Activated CD8-positive, alpha-beta memory T cell treated with anti-CD3 and anti-CD28 coated beads for 4 hours (primary cell): ENCODE measurements at places on chromosomes 7 and 10.
A peak's percentile ranks its signal among the peaks of the same experiment; 100 is the strongest.

GRCh38 chr7:142440906-142441411 is 183.1 kb upstream of the PRSS58 start:
- DNase-seq: no peak

GRCh38 chr7:159036916-159037605 is 107.6 kb downstream of the VIPR2 start:
- DNase-seq: no peak

DNA sequence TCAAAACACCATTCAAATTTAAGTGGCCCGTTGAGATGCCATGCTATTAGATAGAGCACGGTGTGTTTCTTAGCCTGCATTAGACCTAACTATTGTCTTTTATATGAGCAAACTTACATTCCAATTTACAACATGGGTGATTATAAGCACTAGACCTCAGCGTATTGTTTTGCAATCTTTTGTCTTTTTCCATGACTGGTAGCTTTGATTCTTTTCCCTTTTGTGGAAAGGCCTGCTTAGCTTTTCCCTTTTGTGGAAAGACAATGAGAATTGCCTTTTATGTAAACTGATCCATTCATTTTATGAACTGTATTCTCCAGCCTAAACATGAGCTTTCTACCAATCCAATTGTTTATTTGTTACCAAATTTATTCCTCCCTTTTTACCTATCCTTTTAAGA is 823.1 kb downstream of the CCSER2 start:
- no peak for DNase-seq

DNA sequence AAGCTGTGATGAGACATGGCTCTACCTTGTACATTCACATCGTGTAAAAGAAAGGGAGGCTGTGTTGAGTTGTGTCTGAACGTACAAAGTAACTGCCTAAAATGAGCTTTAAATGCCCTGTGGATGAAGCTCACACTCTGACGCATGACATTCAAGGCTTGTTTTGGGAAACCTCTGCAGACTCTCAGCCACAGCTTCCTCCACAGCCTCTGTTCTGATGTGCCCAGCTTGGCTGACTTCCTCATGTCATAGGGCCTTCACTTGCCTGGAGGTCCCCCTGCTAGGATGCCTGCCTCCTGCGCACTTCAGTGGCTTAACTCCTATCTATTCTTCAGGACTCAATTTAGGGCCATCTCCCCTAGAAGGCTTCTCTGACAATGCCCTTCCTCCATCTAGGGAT is 230.0 kb upstream of the HABP2 start:
- no peak for DNase-seq

- no peak for DNase-seq
Observed at GRCh38 chr10:105727131-105727530, 1086.0 kb downstream of the SORCS3 start.

- no peak for DNase-seq
Observed at GRCh38 chr10:3987143-3987974, 202.3 kb upstream of the KLF6 start.

- no peak for DNase-seq
Observed at GRCh38 chr10:28326516-28327490, 23.9 kb upstream of the MPP7 start.

DNA sequence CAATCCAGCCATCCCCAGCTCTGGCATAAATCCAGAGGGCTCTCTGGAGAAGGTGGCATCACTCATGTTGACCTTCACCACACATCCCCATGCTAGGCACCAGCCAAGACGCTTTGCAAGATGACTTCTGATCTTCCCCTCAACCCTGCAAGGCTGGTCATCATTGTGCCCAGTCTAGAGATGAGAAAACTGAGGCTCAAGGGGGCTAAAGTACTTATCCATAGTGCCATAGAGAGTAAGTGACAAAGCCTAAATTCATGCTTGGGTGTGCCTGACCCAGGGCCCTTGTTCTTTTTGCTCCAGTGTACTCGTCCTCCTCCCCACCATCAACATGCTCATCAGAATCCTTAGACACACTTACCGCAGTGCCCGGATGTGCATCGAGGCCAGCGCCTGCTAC is 1.7 kb upstream of the C10orf105 start:
- DNase-seq: no peak

DNA sequence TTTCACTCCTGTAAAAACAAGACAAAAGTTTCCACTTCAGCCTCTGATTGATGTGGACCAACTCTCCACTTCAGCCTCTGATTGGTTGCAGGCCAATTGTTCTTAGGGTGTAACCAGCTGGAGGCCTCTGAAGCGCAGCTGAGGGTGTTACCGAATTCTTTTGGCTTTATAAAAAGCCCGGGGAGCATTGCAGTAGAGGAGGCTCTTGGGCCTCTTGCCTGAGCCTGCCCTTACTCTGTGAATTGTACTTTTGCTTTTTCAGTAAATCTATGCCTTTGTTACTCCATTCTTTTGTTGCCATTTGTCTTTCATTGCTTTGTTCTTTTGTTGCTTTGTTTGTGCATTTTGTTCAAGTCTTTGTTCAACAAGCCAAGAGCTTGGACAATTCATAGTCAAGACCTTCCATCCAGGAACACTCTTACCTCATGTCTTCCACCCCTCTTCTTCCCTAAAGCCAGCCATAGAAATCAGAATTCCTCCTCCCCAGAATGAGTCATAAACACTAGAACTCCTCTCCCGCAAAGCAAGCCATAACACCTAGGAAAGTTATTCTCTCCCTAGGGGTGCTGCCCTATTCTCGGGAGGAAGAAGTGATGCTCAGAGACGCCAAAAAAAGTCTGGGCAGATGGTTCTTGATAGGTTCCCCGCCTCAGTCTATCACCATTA is 53.5 kb upstream of the ARMC3 start:
- DNase-seq: no peak

DNA sequence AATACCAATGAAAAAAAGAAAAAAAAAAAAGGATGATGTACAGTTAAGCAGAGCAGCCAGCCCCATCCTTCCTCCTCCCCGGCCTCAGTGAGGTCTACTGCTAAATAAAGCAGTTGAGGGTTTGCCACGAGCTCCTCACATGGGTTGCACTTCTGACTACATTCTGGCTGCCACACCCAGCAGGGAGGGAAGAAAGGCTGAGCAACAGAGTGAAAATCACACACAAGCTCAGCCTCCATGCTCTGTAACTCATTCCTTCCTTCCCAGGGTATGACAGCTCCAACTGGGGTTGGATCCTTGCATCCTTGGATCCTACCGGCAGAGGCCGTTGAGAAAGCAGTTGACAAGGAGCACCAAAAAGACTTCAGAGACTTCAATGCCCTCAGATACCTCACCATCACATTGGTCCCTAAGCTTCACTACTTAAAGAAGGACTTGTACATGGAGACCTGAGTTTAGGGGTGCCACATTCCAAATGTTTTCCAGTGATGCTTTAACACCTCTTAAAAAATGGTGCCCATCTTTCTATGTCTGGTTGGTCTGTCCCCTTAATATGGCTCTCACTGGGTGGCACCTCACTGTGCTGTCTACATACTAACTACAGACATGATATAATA is 52.9 kb upstream of the PIK3CG start:
- no peak for DNase-seq

DNA sequence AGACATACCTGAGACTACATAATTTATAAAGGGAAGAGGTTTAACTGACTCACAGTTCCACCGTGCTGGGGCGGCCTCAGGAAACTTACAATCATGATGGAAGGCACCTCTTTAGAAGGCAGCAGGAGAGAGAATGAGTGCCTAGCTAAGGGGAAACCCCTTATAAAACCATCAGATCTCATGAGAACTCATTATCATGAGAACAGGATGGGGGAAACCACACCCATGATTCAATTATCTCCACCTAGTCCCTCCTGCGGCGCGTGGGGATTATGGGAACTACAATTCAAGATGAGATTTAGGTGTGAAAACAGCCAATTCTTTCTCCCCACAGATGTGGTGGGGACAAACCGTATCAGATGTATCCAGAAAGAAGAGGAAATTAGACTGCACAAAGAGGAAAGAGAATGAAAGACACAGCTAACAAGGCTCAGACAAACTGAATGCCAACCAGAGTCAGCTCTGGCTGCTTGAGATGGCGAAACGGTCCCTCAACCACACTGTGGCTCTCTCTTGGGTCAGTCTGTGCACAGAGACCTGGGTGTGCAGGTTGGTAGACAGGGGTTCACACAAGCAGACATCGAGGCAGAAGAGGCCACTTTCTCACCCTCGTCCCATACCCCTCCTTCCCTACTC is 375.6 kb downstream of the SFMBT2 start:
- peak; percentile 17 for DNase-seq

DNA sequence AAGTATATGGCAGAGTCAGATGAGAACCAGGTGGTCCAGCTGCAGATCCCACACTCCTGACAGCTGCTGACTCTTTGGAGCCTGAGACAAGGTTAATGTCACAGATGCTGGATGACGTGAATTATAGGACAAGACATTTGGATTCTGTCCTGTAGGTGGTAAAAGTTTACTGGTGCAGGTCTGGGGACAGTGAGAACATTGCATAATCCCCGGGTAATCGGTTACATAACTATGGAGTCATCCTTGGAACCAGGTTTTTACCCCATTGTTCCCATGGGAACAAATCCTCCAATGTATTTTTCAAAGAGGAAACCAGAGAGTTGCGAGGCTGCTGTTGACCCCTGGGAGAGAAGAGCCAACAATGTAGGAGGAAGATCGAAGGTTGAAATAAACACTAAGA is 27.5 kb upstream of the ZCCHC24 start:
- no peak for DNase-seq

DNA sequence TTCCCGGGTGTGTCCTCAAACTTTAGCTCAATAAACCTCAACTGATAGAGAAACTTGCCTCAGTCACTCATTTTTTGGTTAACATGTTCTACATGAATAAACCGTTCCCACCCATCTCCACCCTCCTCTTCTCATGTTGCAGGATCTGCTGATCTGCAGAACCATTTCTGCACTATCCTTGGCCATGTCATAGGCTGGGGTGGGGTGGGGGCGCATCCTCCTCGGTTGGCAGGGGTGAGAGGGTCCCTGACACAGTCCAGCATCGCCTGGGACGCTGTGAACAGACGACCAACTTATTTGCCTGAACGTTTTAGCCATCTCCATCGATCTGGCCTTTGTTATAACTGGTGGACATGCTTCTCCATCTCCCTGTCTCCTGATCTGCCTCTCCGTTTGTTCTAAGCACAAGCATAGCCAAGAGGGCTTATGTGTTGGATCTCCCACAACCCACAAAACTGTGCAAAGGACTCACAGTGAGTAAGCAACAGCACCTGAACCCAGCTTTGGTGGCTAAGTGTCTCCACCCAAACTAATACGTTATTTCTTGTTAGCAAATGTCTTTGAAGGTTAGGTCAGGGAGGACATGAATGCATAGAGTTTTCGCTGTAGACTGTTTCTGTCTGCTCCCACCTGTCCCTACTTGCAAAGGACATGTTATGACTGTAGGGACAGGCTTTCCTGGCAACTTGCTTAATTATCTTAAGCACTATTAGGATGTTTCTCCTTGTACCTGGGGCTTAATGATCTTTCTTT is 51.7 kb downstream of the PRKCQ start:
- DNase-seq: no peak

DNA sequence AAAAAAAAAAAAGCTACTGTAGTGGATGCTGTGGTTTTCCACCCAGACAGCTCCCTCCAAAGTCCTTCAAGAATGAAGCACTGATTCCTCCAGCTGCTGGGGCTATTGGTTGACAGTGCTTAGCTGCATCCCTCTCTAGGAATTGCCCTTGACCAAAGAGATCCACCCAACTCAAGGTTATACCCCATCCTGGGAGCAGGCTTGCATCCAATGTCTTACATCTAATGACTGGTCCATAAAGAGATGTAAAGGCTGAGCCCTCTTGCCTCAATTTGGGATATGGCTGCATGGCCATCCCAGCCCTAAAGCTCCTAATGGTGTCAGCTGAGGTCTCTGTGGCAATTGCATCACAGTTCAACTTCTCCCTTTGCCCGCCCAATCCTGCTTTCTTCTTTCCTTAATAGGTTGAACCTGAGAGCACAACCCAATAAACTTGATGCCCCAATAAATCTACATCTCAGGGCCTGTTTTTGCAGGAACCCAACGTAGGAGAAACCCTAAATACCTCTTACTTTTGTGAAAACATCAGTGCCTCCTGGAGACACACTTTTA is 4.4 kb downstream of the GPR37 start:
- DNase-seq: no peak

DNA sequence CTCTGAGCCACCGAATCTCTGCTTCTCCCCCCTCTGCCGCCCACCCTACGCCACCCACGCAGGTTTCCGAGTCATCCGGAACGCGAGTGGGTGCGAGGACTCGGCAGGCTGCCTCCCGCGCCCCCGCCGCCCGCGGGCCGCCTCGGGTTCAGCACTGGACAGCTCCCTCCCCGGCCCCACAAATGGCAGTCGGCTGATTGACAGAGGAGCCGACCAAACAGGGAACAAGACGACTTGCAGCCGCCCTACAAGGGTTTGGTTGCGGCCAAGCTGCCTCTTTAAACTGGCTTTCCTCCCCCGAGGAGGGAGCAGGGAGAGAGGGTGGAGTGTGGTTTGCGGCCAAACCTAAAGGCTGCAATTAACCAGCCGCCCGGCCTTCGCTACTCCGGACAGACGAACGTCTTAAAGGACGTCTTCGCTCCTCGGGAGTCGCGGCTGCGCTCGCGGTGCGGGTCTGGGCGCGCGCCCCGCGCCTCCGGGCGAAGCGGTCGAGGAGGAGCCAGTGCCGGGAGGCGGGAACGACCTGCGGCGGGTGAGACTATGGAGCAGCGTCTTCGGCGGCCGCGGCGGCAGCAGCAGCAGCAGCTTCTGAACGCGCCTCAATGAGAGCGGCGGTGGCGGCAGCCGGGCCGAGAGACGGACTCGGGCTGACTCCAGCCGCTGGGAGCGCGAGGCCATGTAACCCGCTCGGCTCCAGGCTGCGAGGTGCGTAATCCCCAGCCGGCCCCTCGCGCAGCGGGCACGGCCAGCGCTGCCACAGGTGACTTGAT is at the start of gene GPR158:
Gene GPR158, plus strand, starts transcription at position 541 of the 770 bp plus-strand sequence. CDS start 420 bp downstream, outside the sequence.
- no peak for DNase-seq

GRCh38 chr10:59098831-59099452 is 77.5 kb upstream of the PHYHIPL start:
- no peak for DNase-seq

GRCh38 chr7:25359471-25360059 is 131.3 kb upstream of the NPVF start:
- DNase-seq: no peak

- no peak for DNase-seq
Observed at GRCh38 chr7:22477876-22478450, 22.0 kb downstream of the STEAP1B start.

DNA sequence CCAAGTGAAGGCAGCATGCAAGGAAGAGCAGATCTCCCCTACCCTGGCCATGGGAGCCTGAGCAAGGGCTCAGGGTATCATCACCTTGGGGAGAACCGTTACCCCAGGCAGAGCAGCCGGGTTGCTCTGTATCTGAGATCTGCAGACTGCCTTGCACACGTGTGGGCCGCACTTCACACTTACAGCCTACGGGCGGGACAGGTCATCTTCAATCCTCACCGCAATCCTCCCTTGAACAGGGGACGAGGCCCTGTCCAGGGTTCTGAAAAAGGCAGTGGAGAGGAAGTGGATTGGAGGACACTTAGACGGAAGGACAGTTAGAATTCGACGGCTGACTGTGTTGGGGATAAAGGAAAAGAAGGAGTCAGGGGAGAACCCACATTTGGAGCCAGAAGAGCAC is 51.4 kb downstream of the NPS start:
- no peak for DNase-seq

GRCh38 chr10:88150339-88150738 is 286.9 kb downstream of the PTEN start:
- no peak for DNase-seq
